ENCODE measurements at places on chromosomes 2 and 18.

DNA sequence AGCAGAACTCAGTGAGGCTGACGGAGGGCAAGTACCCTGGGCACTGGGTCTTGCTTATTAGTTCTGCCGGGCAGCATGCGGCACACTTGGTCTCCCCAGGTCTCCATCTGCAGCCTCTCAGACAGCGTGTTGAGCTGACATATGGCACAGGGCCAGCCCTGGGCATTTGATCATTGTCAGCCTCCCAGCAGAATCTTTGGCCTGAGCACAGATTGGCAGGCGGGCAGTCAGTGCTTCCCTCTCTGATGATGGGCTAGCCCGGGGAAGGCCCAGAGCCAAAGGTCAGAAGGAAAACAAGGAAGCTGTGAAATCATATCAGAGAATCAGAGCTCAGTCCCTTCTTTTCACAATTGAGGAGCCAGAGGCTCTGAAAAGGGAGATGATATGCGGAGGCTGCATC, 150.1 kb upstream of the LRRTM1 start:
- no peak for DNase-seq

DNA sequence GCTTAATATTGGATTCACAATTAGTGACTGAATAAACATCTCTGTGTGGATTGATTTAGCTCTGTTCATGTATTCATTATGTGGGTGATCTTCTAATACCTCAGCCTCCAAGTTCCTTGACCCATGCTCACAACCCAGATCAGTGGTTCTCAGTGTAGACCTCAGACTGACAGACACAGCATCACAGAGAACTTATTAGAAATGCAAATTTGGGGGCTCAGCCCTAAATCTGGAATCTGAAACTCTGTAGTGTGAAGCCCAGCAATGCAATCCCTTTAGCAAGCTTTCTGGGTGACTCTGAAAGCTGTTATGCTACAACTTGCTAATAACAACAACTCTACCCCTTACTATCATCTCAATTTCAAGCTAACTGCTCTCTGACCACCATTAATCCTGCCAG, 273.1 kb upstream of the FANCL start:
- no peak for DNase-seq

DNA sequence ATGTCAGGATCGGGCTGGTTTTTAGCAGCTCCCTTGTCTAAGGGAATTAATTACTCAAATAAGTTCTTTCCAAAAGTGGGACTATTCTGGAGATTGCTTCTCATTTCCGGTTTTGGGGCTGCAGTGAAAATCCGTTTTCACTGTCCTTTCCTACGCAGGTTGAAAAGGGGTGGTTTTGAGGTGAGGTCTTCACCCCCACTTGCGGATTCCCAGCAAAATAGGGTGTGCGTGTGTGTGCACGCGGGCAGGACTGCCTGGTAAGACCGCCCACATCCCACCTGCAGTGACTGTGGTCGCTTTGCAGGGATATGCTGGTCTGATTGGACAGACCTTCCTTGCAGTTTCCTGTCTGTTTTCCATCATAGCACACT, 472 bp upstream of the PLEKHM3 start:
- no peak for DNase-seq

DNA sequence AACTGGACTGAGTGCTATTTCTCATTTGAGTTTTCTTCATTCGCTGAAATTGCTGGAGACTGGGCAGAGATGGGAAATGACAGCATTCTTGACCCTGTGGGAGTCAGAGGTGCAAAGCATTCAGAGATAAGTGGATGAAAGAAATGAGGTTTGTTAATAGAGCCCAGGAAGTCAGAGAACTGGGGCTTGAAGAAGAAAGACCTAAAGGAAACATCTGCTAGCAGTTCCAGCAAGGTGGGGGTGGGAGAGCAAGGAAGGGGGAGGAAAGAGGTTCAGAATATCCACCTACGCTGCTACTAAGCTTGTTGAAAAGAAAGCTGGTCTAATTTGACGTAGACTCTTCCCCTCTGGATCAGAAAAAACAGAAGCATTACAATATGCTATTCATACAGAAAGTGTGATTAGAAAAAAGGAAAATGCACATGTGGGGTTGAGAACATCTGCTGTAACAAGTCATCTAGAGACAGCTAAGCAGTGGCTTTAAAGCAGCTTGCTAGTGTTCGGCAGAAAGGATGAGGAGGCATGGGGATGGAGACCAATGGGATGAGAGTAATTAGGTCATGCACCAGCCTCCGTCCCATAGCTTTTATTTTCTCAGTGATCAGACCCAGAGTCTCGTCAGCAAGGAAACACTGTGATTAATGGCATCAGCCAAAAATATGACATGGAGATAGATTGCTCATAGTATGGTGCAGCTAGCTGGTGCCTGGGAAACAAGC, 29.7 kb downstream of the NAB1 start:
- no peak for DNase-seq

DNA sequence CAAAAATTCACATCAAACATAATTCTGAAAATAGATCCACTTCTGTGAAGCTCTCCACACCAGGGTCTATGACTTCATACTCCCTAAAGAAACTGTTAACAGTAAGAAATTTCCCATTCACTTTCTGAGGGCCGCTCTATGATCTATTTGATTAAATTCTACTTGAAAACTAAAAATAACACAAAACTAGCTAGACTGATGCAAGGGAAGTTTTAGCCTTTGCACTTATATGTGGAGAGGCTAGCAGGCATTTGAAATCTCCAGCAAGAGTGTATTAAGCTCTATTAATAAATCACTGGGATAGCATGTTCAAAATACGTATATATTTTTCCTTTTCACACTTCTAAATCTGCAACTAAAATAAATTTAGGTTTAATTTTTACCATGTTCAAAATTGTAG, 113.7 kb upstream of the SMAD7 start:
- DNase-seq, result no peak

- DNase-seq, result no peak
Measured at GRCh38 chr18:44298566-44298965, 382.1 kb upstream of the SETBP1 start.

GRCh38 chr18:55878224-55878623, 290.2 kb upstream of the TCF4 start:
- no peak for DNase-seq

- DNase-seq, result no peak
Measured at GRCh38 chr18:49094136-49094535, 143.4 kb upstream of the SMAD7 start.

- no peak for DNase-seq
Measured at GRCh38 chr2:85994897-85995647, 106.3 kb upstream of the ST3GAL5 start.

DNA sequence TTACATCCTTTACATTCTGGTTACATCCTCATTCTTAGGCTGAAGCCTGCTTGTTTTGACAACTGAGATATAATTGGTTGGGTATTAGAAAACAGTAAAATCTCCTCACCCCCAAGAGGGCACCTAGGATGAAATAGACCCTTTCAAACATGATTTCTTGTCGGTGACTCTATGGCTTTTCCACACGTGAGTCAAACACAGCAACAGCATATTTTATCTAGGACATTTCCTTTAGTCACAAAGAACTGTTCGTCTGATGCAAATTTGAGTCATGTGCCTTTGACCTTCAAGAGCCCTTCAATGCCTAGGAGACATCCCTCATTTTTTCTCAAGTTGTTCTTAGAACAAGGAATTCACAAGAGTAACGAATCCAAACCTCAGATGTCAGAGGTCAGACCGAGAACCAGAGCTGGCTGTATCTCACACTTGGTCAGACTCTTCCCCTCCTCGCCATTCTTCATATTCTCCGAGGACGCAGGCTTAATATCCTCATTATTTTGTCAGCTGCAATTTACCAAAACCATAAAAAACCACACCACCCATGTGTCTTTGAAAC, 60.5 kb upstream of the ALKAL2 start:
- no peak for DNase-seq

GRCh38 chr2:217568289-217568971, 434.4 kb downstream of the TNS1 start:
- DNase-seq, result peak; percentile 88

- no peak for DNase-seq
Measured at GRCh38 chr2:29485631-29486030, 370.4 kb downstream of the CLIP4 start.

DNA sequence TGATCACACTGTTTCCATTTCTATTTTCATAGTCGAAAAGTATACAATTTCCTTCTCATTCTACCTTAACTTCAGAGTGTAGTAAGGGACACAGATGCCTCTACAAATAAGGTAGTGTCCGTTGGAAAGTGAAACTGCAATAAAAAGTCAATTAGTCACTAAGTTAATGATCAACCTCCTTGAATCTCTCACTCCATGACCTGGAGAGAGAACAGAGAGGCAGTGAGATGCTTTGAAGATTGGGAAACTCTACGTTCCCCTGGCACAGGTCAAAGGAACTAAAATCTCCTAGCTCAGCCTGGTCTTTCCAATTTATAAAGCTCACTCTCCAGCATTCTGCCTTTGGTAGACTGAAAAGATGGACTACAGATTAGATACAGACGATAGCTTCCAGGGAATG, 153.8 kb upstream of the ACAA2 start:
- DNase-seq, result no peak

DNA sequence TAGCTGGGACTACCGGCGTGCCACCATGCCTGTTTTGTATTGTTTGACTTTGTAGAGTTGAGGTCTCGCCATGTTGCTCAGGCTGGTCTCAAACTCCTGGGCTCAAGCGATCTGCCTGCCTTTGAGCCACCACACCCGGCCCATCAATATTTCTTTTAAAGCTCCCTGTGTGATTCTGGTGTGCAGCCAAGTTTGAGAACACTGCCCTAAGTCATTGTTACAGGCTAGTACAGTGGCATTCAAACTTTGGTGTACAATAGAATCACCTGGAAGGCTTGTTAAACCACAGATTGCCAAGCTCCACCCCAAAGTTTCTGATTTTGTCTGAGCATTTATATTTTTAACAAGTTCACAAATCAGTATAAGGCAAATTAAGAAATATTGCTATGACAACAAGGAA, 99.9 kb downstream of the RBBP8 start:
- no peak for DNase-seq

- no peak for DNase-seq
Measured at GRCh38 chr2:88709181-88709631, 17.7 kb downstream of the RPIA start.

DNA sequence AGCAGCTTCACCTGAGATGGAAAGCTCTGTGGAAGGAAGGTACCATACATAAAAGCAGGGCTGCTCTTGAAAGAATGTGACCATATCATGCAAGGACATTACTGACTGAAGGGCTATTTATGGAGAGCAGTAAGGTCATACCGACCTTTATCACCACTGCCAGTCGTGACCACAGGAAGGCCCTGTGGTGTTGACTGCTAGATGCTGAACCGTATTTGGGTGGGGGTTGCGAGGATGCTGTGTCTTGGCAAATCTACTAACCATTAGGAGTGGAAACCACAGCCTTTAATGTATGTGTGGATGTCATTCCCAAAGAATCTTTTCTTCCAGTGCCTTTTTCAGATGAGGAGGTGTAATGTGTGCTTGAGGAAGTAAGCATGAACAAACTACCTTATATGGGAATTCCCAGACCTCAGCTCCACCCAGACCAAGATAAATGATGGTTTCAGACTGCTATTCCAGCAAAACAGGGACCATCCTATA, 60.8 kb downstream of the LIMS1 start:
- peak; percentile 98 for DNase-seq

GRCh38 chr18:39945076-39945475, 2010.0 kb upstream of the PIK3C3 start:
- no peak for DNase-seq

GRCh38 chr2:127255146-127255545, 35.0 kb upstream of the CYP27C1 start:
- DNase-seq, result no peak

DNA sequence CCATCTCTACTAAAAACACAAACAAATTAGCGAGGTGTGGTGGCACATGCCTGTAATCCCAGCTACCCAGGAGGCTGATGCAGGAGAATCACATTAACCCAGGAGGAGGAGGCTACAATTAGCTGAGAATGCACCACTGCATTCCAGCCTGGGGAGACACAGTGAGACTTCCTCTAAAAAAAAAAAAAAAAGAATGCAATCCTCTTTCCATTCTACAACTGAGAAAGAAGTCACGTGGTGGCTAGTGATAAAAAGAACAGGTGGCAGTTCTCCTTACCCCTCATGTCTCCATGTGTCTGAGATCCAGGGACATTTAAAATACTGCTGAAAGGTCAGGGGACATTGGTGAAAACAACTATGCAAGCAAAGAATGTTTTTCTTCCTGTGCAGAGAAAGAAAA, 24.4 kb upstream of the GPR39 start:
- DNase-seq, result no peak

- DNase-seq, result no peak
Measured at GRCh38 chr2:80496346-80496745, 191.8 kb upstream of the LRRTM1 start.

DNA sequence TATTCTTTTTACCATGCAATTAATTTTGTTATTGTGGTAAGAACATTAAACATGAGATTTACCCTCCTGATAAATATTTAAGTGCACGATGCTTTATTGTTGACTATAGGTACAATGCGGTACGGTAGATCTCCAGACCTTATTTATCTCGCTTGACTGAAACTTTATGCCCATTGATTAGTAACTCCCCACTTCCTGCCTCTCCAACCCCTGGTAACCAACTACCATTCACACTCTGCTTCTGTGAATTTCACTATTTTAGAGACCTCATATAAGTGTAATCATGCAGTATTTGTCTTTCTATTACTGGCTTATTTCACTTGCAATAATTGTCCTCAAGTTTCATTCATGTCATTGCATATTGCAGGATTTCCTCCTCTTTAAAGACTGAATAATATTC, 195.7 kb upstream of the ID2 start:
- DNase-seq, result no peak

- peak; percentile 71 for DNase-seq
Measured at GRCh38 chr2:164903204-164903603, 52.1 kb downstream of the SLC38A11 start.

GRCh38 chr2:74546004-74546403, 7.7 kb downstream of the LOXL3 start:
- no peak for DNase-seq

DNA sequence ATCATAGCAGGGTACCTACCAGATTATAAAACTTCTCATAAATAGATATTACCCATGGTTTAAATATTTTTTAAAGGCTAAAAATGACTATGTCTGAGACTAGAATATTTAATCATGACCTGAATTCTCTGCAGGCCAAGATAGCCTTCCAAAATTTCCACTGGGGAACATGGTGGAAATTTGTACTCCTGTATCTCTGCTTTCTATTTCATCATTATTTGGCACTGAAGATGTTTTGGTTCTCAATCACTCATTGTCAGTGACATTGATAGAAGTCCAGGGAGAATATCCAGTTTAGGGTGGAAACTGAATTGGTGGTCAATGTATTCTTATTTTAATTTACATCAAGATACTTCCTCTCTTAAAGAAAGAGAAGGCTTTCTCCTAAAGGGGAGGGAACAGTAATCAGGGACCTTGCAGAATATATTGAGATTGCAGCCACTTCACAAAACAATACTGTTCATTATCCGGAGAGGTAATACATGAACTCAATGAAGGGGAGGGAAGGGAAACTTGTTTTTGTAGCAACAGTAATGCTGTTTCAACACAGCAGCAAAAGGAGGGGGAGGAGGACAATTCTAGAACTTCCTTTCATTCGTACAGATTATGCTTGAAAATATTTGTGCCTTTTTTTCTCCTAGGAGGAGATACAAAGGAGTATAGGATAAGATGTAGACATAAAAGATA, 34.1 kb downstream of the EEF1B2 start:
- no peak for DNase-seq

- no peak for DNase-seq
Measured at GRCh38 chr2:238772635-238773297, 75.1 kb upstream of the TWIST2 start.

GRCh38 chr2:227152093-227152766, 11.8 kb downstream of the COL4A4 start:
- no peak for DNase-seq
